Temporal lobe (tissue), 4 donors: ENCODE measurements at places on chromosomes 12 and 14. TPM values are rescaled to one million over a fixed set of nuclear protein-coding genes. Genes with fewer than 3 reads are reported as not detected.

PLXNC1 gene
- 74.3 TPM for total RNA-seq

DHRS4 gene
- 5.7 TPM for total RNA-seq

OASL gene
- under 0.01 TPM for total RNA-seq

OR6C68 gene
- not detected for total RNA-seq

SSPN gene
- total RNA-seq = 4.9 TPM

MYH6 gene
- total RNA-seq = not detected

SLCO1A2 gene
- total RNA-seq = 11.1 TPM

HOTAIR gene
- total RNA-seq = not detected

SPIC gene
- not detected for total RNA-seq

ACOT6 gene
- total RNA-seq = not detected

LALBA gene
- total RNA-seq = not detected

THTPA gene
- 16.7 TPM for total RNA-seq

MAP1LC3B2 gene
- total RNA-seq = 1.2 TPM

TESPA1 gene
- total RNA-seq = under 0.01 TPM

PAPLN gene
- 1.7 TPM for total RNA-seq

DAO gene
- total RNA-seq = not detected

NEUROD4 gene
- 0.98 TPM for total RNA-seq

LRRIQ1 gene
- total RNA-seq = 5.9 TPM

CBLN3 gene
- 0.25 TPM for total RNA-seq

GYS2 gene
- not detected for total RNA-seq

IGF1 gene
- total RNA-seq = 3.9 TPM

CCDC184 gene
- 26.3 TPM for total RNA-seq

SLC6A15 gene
- total RNA-seq = 56.8 TPM

ARMH4 gene
- 75.0 TPM for total RNA-seq

ZDHHC22 gene
- total RNA-seq = 9.8 TPM

R3HDM2 gene
- total RNA-seq = 40.1 TPM

ASB2 gene
- not detected for total RNA-seq

NINJ2 gene
- total RNA-seq = 0.49 TPM

BMP4 gene
- 0.98 TPM for total RNA-seq

YARS2 gene
- total RNA-seq = 19.2 TPM

DPPA3 gene
- not detected for total RNA-seq

SELPLG gene
- total RNA-seq = 1.2 TPM

CATSPERB gene
- total RNA-seq = 0.74 TPM

KCNC2 gene
- total RNA-seq = 16.5 TPM

PLBD1 gene
- 0.98 TPM for total RNA-seq

SCN8A gene
- total RNA-seq = 50.6 TPM

TEAD4 gene
- total RNA-seq = 0.25 TPM
